ENCODE measurements at places on chromosomes 1 and 21. TPM values are rescaled to one million over a fixed set of nuclear protein-coding genes. Genes with fewer than 3 reads are reported as not detected.

- no peak for DNase-seq
Observed at GRCh38 chr1:40630488-40631223, 34.8 kb downstream of the RIMS3 start.

GRCh38 chr1:229159668-229160544 lies 111.0 kb upstream of the RAB4A start:
- DNase-seq = no peak

Gene COL11A1
- 5.2 TPM for polyA plus RNA-seq

DNA sequence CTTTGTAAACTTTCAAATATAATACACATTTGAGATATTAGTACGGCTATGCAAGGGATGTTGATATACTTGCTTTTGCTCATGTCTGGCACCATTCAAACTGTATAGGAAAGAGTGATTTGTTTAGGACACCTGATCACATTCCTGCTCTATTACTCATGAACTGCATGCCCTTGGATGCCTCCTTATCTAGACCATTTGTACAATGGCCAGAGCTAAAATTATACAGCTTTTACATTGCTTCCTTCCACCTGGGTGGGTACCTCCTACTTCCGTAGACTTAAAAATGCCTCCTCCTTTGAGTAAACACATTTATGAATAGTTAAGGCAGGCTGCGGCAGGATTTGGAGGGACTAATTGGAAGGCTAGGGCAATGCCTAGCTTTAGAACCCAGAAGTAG lies 85.4 kb upstream of the PBX1 start:
- DNase-seq = no peak

DNA sequence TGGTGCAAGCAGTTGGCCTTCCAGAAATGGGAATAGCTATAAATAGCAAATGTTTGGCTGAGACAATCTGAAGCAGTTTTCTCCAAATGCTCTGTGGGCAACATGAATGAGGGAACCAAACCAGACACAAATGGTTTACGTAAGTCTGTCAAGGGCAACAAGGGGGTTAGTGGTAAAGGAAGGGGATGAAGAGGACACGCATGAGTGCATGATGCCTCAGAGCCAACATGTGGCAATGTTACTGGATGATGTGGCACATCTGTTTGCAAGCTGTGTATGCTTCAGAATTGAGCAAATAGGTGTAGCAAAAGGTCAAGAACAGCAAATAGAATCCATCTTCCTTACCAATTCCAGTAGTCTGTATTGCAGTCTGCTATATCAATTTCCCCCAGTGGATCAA lies 76.3 kb upstream of the LMO4 start:
- DNase-seq = no peak

All from right renal pelvis (tissue), 4 donors.